ENCODE measurements at places on chromosomes 1 and 21.
A peak's percentile ranks its signal among the peaks of the same experiment; 100 is the strongest.

DNA sequence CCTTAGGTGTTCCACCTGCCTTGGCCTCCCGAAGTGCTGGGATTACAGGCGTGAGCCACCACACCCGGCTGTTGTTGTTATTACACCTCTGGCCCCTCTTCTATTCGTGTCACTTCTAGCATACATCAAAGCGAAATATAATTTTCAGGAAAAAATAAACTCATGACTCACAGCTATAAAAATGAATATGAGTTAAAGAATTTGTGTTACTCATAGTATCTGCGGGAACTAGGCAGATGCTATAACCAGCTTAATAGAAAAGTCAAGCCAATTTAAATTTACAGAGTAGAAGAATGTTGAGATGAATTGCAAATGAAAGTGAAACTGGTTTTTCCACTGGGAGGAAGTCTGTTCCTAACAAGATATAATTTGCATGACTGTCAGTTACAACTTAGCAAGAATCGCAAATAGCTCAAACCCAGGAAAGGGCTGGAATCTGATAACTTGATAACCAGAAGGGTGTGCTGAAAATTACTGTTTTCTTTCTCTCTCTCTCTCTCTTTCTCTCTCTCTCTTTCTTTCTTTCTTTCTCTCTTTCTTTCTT lies 11.2 kb downstream of the OR2W3 start:
- DNase-seq = peak; percentile 9

GRCh38 chr1:212935387-212935981 lies 14.9 kb upstream of the VASH2 start:
- no peak for DNase-seq

- DNase-seq = no peak
These were observed 4.9 kb upstream of the MACF1 start for GRCh38 chr1:39199593-39199992.

- DNase-seq = no peak
These were observed 115.2 kb downstream of the ROR1 start for GRCh38 chr1:63888984-63889383.

DNA sequence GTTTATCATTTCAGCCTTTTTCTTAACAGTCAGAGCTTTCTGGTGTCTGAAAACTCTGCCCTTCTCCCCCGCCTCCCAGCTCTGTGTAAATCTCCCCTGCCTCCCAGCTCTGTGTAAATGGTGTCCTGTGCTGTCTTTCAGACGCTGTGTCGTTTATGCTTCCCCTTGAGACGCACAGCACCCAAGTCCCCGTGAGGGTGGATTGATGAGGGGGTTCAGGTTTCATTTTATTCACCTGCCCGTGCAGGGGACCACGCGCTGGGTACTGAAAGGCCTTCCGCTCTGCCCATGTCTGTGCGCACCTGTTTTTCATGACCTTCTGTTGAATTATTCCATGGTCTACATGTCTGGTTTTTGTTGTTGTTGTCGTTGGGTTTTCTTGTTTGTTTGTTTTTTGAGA lies 108.2 kb upstream of the COL6A1 start:
- no peak for DNase-seq

GRCh38 chr21:46491553-46491952 lies 32.9 kb downstream of the DIP2A start:
- no peak for DNase-seq

GRCh38 chr1:26070296-26070962 lies 3.0 kb upstream of the TRIM63 start:
- no peak for DNase-seq
